ENCODE measurements at places on chromosomes 5 and 9. TPM values are rescaled to one million over a fixed set of nuclear protein-coding genes. Genes with fewer than 3 reads are reported as not detected.

NTNG2 gene
- total RNA-seq = 3.8 TPM

COL5A1 gene
- 0.11 TPM for total RNA-seq

GRCh38 chr9:31275419-31275818 is 1109.0 kb upstream of the ACO1 start:
- DNase-seq = no peak

DNA sequence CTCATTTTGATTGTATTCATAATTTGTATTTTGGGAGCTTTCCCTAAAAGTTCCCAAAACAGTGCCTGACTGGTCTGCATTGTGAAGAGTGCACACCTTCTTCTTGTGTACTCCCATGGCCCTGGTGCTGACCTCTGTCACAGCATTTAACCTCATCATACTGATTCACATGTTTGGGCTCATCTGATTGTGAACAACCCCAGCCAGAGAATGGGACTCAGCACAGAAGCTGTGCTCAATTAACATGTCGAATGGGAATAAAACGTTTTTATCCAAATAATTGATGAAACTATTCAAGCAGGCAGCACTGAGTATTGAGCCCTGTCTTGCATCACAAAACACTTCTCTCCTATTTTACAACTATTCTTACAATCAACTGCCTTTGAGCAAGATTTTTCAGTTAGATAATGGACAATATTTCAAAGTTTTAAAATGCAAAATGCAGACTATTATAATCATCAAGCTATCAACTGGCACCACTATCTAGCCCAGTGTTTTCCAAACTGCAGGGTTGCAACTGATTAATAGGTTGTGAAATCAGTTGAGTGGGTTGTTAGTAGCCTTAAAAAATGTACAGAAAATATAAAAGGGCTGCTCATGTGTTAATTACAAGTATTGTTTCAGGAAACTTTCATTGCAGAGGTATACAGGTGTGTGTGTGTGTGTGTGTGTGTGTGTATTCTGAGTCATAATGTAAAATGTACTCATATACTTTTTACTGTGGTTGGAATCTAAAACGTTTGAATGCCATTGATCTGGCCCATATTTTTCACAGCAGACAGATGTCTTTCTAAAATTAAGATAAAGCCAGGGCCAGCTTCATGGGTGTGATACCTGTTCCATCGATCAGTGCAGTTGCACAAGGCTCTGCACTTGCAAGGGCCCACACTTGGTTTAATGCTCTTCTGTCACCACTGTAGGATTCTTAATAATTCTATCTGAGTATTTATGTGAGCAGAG is 190.5 kb downstream of the PIK3R1 start:
- no peak for DNase-seq

All from activated T-helper 2 cell treated with anti-CD3 and anti-CD28 coated beads, Interferon-gamma antibody, Interleukin-2, Interleukin-4, amounts not matched to agents 10 μg/mL and 5 μg/mL and 100 μg/mL, durations not matched to agents 14 hours and 24 hours and 36 hours (primary cell).